ENCODE measurements at places on chromosomes 3 and 15.

DNA sequence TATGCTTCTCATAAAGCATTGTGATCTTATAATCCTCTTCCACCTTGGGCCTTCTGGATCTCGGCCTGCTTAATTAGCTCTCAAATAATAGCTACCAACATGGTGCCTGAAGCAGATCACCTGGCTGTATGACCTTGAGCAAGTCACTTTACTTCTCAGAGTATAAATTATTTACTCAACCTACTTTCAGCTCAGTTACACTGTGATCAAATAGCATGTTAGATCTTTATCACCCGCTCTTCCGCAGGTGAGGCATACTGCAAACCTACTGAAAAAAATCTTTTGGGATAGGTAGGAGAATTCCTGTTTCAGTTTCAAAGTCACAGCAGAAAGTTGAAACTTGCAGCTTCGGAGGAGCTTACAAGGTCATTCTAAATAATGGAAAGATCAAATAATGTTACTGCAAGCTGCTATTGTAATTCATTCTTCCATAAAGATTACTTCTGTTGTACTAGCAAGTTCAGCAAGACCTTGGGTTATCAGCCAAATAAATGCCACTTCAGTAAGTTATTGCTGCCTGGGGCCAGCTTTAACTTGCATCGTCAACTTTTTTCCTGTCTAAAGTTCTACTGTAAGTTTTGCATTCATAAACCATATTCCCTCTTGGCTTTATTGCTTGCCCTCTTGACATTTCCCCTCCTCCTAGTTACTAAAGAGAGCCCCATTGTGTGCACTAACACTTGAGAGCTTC is 268.4 kb upstream of the ATP11B start:
- no peak for DNase-seq

GRCh38 chr3:150273396-150273795 is 134.7 kb upstream of the TSC22D2 start:
- no peak for DNase-seq

GRCh38 chr3:79199966-79200365 is 567.8 kb downstream of the ROBO1 start:
- DNase-seq: no peak

DNA sequence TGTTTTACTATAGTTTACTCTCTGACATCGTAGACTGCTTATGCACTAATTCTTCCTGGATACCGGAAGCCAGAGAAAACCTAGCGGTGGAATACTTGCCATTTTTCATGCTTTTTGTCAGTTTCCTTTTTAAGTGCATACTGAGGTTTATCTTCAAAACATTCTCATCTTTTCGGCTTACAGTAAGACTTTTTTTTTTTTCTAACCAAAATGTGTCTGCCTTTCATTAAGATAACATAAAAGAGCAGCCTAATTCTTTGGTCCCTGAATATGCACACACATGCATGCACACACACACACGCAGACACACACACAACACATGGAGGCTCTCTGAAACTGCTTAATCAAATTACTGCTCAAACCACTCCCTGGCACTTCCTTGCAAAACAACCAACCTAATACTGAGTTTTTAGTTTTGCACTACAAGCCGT is 1.3 kb downstream of the ZNF445 start:
- no peak for DNase-seq

GRCh38 chr3:182568261-182568660 is 225.0 kb upstream of the ATP11B start:
- no peak for DNase-seq

DNA sequence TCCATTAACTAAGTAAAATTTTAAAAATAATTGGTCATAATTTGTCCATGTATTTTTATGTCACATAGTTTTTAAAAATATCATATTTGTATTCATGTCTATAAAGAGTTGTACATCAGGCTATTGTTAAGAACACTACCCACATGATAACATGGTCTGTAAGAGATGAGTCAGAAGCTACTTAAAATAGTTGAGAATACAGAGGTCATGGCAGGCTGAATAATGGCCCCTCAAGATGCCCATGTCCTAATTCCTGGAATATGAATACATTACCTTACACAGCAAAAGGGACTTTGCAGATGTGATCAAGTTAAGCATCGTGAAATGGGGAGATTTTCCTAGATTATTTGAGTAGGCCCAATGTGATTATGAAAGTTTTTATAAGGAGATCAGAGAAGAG is 782.9 kb upstream of the GOLIM4 start:
- DNase-seq: no peak

DNA sequence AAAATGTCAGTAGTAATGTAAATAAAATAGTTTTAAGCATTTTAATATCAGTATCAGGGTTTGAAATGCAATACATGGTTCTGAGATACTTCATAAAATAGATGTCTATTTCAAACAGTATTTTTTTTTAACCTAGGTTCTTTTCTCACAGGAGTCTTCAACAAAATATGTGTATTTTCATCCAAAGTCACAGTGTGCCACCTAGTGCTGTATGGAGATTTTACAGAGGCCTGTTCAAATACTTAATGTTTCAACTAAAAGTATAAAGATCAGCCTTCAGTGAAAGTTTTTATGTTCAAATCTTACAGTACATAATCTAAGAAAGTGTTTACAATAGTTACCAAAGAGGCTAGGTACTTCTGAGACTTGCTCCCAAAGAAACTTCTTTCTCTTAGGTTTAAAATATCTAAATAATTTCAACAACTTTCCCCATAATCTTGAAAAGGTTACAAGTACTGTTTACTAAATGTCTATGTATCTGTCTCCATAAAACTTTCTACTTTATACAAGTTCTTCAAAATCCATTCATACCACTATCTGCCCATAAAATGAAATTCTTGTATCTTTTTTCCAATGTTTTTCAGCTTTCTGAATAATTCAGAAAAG is 38.3 kb downstream of the SCAPER start:
- DNase-seq: peak; percentile 52

DNA sequence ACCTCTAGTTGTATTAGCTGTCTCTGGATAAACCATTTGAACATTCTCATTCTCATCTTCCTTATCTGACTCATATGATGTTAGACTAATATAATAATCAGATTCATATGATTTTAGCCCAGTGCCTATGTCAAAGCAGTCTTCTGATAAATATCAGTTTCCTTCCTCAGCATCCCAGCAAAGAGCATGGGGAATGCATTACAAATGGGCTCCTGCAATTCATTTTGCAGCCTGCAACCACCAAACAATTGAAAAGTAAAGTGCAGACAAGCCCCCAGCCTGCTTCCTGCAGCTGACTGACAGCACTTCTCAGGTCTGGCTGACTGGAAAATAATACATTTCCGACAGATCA is 78.2 kb upstream of the STAC start:
- DNase-seq: no peak

GRCh38 chr3:144106970-144107369 is 135.3 kb downstream of the DIPK2A start:
- DNase-seq: no peak

GRCh38 chr3:58404396-58404795 is 29.2 kb downstream of the PDHB start:
- no peak for DNase-seq

- no peak for DNase-seq
Observed at GRCh38 chr3:52537165-52537620, 788 bp downstream of the UQCC5 start.

GRCh38 chr3:74370342-74370741 is 244.1 kb downstream of the CNTN3 start:
- no peak for DNase-seq

DNA sequence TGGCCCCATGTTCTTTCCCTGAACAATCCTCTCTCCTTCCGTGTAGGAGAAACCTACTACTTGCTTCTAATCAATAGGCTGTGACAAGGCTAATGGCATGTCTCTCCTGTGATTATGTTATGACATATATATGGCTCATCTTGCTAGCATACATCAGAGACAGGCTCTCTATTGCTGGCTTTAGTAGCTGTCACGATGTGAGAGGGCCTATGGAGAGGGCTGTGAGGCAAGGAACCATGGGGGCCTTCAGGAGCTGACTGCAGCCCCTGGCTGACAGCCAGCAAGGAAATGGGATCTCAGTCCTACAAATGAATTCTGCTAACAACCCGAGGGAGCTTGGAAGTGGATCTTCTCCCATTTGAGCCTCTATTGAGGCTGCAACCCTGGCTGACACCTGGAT is 96.3 kb downstream of the EOMES start:
- DNase-seq: no peak

DNA sequence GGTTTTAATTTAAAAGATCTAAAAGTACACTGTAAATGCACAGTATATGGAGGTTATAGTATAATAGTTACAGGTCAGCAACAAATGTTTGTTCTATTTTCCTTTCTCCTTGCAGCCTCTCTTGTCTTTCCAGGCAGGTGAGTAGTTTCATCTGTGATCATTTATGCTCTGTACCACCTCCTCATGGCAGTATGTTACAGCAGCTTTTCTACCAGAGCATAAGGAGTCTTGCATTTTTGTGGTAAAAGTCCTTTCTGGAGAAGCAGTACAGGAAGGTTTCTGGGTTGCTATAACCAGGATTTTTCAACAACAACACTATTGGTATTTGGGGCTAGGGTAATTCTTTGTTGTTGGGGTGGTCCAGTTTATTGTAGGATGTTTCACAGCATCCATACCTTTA is 59.5 kb downstream of the ZNF609 start:
- no peak for DNase-seq

- DNase-seq: no peak
Observed at GRCh38 chr3:167662919-167663400, 9.2 kb upstream of the WDR49 start.

DNA sequence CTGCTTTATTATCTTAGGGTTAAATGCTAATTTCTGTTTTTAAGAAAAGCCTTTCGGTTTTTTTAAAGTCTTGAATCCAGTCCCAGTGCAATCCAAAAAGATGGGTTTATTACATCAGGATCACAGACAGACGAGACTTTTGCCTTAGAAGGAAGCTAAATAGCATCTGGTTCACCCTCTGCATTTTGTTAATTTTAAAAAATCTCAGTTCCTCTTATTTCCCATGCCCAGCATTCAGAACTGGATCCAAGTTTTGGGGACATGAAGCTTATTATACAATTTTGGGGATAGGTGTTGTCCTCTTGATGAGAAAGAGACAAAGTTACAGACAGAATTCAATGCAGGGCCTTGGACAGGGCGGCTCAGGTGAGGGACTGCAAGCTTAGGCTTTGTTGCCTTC is 181.5 kb upstream of the LYSMD4 start:
- no peak for DNase-seq

GRCh38 chr3:128847666-128848370 is 31.6 kb upstream of the ACAD9 start:
- DNase-seq: no peak

DNA sequence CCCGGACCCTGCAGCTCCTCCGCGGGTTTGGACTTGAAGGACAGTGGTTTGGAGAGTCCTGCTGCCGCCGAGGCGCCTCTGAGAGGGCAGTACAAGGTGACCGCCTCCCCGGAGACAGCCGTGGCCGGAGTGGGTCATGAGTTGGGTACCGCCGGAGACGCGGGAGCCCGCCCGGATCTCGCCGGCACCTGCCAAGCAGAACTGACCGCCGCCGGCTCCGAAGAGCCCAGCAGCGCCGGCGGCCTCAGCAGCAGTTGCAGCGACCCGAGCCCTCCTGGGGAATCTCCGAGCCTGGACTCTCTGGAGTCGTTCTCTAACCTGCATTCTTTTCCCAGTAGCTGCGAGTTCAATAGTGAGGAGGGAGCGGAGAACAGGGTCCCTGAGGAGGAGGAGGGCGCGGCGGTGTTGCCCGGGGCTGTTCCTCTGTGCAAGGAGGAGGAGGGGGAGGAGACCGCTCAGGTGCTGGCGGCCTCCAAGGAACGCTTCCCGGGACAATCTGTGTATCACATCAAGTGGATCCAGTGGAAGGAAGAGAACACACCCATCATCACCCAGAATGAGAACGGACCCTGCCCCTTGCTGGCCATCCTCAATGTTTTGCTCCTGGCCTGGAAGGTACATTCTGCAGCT is 634 bp downstream of the MINDY2 start:
- peak; percentile 47 for DNase-seq

DNA sequence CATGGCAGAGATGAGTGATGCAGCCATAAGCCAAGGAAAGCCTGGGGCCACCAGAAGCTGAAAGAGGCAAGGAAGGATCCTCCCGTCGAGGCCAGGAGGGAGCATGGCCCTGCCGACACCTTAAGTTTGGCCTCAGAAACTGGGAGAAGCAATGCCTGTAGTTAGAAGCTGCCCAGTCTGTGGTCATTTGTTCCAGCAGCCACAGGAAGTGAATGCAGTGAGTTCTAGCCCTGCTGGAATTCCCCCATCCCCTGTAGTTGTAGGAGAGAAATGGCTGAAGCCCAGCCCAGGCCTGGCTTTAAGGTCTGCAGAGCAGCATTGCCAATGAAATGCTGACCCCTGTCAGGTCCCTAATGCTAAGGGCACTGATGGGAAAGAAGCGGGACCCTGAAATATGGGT is 12.2 kb upstream of the CHSY1 start:
- DNase-seq: no peak

DNA sequence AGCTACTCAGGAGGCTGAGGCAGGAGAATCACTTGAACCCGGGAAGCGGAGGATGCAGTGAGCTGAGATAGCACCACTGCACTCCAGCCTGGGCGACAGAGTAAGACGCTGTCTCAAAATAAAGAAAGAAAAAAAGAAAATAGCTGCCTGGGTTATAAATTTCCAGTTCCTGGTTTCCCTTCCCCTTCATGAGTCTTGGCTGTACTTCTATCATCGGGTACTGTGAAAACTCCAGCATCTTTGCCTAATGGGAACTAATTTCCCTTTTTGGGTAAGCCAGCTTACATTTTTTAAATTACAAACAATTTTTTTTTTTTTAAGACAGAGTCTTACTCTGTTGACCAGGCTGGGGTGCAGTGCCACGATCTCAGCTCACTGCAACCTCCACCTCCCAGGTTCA is 15.0 kb downstream of the DENND4A start:
- no peak for DNase-seq

DNA sequence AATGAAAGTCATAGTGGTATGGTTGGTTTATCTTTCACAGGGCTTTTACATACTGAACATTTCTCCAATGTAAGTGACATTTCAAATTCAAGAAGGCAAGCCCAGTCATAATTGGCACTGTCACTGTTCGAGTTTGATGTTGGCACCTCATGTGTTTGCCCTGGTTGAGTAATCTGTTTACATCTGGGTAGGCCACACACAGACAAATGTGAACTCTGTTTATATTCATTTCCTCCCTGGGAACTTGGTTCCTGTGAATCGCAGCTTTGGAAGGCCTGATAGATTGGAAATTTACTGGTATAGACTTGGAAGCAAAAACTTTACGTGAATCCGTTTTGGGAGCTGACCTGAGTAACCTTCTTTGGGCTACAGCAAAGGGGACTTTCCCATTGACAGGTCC is 395.2 kb upstream of the AZI2 start:
- no peak for DNase-seq

DNA sequence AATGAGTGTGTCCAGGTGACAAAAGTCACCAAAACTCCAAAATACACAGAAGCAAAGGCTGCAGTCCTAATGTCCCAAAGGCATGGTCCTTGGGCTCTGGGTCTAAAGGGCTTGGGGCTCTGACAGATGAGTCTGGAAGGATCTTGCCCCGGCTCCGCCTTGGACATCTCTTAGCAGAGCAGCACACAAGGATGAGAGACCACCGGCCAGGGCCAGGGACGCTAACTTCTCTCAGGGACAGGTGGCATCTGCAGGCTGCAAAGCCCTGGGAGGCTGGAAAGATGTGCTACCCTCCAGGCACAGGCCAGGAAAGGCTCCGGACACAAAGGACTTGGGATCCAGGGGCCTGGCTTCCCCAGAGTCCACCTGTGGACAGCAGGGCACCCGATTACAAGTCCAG is 14.1 kb upstream of the SHISA5 start:
- DNase-seq: no peak

Data from A549 (cell line).